ENCODE measurements at places on chromosomes 2 and 18. TPM values are rescaled to one million over a fixed set of nuclear protein-coding genes. Genes with fewer than 3 reads are reported as not detected.

The TM4SF20 gene
- not detected for total RNA-seq

The REEP1 gene
- total RNA-seq: 156 TPM

The STK17B gene
- total RNA-seq: 8.1 TPM

The GCKR gene
- total RNA-seq: 0.16 TPM

The ZEB2 gene
- 430 TPM for total RNA-seq

The AQP12B gene
- not detected for total RNA-seq

The UGT1A3 gene
- not detected for total RNA-seq

The KYNU gene
- 0.16 TPM for total RNA-seq

The SERPINB12 gene
- not detected for total RNA-seq

The NFATC1 gene
- 0.16 TPM for total RNA-seq

The GAL3ST2 gene
- 0.16 TPM for total RNA-seq

The RNPEPL1 gene
- 4.4 TPM for total RNA-seq

The CNDP1 gene
- 0.16 TPM for total RNA-seq

The TMEM214 gene
- total RNA-seq: 7.8 TPM

The CFAP65 gene
- total RNA-seq: 0.16 TPM

The FBXO41 gene
- 27.0 TPM for total RNA-seq

The DSEL gene
- 71.4 TPM for total RNA-seq

The GRB14 gene
- 24.0 TPM for total RNA-seq

The PJVK gene
- 5.0 TPM for total RNA-seq

The CD8B2 gene
- not detected for total RNA-seq

The GBX2 gene
- not detected for total RNA-seq

The C2orf80 gene
- 28.7 TPM for total RNA-seq

Data from occipital lobe (tissue), 3 donors.